ENCODE measurements at places on chromosomes 4 and X. TPM values are rescaled to one million over a fixed set of nuclear protein-coding genes. Genes with fewer than 3 reads are reported as not detected.

DNA sequence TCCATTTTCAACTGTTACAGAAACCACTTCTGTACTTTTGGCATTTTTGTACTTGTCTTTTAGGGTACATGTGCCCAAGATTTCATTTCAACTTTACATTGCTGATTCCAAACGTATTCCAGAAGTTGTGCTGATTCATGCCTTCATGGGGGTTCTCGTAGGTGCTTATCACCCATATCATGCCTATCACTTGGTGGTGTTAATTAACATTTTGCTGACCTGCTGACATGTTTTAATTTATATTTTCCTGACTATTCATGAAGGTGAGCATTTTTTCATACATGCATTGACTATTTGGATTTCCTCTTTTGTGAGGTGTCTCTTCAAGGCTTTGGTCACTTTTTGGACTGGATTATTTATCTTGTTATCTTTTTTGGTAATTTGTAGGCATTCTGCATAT lies 64.1 kb downstream of the CC2D2A start:
- DNase-seq: no peak

DNA sequence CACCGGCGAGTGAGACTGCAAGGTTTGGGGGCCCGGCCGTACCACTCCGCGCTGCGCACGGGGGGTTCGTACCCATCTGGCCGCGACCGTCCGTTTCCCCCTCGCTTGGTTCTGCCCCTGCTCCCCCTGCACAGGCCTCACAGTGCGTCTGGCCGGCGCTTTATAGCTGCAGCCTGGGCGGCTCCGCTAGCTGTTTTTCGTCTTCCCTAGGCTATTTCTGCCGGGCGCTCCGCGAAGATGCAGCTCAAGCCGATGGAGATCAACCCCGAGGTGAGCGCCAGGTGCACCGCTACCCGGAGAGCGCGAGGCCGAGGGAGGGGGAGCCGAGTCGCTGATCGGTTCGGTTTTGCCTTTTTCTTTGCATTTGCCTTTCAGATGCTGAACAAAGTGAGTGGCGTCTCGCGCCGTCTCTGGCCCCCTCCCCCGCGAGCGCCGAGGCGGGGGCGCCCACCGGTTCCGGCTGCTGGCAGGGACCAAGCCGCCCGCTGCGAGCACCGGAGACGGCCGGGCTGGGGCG lies at the start of gene UCHL1:
TSS of gene UCHL1 (plus strand) at position 189 of the 517 bp plus-strand sequence. CDS start at position 238, 49 bp downstream.
- DNase-seq: peak; percentile 25

GRCh38 chr4:98510340-98510739 lies 148.1 kb downstream of the TSPAN5 start:
- no peak for DNase-seq

DNA sequence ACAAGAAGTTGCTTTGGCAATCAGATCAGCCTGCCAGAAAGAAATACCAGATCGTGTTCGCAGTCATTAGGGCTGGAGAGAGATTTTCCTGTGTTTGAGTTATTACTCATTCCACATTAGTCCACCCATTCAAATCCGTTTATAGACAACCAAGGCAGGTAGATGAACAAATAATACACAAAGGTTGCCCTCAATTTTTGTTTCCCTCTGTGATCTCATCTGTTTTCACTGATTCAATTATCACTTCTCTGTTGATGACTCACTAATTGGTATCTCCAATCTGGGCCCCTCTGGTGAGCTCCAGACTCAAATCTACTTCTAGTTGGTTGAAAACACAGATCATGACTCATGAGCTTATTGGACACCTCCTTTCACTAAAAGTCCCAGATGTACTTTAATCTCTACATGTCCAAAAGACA lies 54.5 kb downstream of the CHM start:
- DNase-seq: no peak

DNA sequence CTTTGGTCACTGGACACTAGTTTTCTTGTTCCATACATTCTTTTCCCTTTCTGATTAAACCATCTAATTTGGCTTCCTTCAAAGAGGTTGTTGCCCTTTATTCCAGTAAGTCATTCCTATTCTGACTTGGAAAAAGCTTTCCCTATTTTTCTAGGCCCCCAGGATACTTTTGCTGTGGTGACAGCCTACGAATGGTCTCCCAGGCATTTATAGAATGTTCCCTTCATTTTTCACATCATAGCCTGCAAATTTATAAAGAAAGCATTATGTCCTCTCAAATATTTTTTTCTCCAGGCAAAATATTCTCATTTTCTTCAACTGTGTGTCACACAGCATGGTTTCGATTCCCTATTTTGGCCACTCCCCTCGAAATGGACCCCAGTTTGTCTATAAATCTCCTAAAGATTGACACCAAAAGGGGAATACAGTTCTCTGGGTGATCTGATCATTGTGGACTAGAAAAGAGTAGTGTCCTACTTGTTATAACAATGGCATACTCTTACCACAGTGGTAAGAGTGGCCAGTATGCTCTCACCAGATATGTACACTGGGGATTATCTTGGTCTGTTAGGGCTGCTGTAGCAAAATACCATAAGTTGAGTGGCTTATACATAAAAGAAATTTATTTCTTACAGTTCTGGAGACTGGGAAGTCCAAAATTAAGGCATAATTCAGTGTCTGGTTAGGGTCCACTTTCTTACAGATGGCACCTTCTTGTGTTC lies 41.5 kb upstream of the BMP2K start:
- DNase-seq: peak; percentile 57

DNA sequence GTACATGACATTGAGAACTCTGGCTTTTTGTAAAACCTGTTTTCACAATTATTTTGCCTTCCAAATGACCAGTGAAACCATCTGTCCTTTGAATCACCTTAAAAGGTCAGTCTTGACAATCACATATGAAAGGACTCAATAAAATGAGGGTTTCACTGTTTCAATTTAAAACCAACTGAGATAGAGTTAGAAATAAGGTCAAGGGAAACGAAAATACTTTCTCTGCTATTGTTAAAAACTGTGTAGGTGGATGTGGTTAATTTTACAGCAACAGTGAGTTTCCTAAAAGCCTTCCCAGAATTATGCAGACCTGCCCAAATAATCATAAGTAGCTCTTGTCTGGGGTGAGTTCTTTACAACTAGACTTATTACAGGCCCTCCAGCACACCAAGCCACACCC lies 839.9 kb downstream of the RAB28 start:
- DNase-seq: no peak

- DNase-seq: peak; percentile 85
Observed at GRCh38 chr4:85747882-85748491, 273.0 kb downstream of the ARHGAP24 start.

DNA sequence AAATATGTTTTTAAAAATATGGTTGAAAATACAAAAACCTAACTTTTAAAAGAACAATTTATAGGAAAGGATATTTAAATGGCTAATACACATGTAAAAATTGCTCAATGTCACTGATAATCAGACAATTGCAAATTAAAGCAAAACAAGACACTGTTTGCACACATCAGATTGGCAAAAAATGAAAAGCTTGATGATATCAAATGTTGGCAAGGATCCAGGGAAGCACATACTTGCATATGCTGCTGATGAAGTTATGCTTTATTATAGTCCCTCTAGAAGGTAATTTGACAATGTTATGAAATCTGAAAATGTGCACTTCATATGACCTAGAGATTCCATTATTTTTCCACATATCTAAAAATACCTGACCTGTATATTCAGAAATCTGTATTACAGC lies 45.7 kb upstream of the EPGN start:
- DNase-seq: no peak

DNA sequence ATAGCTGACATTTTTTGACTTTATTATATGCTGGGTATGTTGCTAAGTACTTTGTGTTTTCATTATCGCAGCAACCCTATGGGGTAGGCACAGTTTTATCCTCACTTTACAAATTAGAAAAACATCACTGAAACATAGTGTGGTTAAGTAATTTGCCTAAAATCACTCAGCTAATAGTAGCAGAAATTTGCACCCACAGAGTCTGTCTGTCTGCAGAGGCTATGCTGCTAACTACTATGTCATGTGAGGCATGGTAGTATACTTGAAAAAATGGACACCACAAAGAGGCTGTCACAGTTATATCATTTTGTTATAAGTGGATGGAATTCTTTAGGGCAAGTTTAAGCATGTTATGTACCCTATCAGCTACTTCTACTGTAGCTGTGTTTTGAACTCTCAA lies 69.0 kb downstream of the STAG2 start:
- DNase-seq: no peak

DNA sequence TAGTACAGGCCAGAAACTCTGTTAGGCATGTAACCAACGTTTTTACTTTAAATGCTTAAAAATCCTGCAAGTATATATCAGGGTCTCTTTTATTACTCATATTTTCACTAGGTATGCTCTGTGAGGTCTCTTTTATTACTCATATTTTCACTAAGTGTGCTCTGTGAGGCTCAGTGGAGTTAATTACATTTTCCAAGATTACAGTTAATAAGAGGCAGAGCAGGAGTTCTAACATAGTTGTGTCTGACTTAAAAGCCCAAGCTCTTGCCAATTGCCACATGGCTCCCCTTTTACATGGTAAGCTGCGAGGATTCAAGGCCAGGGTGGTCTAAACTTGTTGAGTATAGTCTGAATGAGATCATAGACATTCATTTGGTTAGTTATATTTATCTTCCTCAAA lies 81.0 kb upstream of the ARMCX2 start:
- no peak for DNase-seq

DNA sequence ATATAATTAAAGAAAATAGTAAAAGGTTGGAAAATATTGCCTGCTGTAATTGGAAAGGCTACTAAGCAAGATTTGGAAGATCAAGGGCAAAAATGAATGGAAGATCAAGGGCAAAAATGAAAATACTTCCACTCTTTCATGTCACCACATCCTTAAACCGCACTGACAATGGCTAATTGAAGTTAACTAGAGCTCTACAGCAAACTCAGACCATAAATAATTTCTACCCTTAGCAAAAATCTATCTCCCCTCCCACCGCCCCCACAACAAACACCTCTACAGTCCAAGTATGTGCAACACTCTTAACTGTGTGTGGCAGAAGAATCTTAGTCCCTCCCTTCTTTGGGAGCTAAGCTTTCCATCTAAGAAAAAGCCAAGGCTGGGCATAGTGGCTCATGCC lies 27.1 kb downstream of the ATP11C start:
- DNase-seq: no peak

GRCh38 chr4:8708401-8709021 lies 115.9 kb downstream of the CPZ start:
- no peak for DNase-seq

DNA sequence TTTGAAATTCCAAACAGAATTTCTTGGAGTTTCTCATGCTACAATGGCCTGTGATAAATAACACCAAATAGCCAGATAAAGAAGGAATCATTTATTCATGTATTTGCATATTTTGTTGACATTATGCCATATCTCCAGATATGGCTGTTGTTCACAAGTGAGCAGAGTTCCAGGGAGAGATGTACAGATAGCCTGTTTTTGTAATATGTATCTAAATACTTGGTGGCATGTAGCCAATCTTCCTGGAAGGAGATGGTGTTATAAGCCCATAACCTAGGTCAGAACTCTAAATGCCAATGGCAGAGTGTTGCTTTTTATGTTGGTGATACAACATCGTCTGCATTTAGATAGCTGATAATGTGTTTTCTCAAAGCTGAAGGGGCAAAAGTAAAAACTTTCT lies 292.2 kb downstream of the FBXO8 start:
- DNase-seq: no peak

DNA sequence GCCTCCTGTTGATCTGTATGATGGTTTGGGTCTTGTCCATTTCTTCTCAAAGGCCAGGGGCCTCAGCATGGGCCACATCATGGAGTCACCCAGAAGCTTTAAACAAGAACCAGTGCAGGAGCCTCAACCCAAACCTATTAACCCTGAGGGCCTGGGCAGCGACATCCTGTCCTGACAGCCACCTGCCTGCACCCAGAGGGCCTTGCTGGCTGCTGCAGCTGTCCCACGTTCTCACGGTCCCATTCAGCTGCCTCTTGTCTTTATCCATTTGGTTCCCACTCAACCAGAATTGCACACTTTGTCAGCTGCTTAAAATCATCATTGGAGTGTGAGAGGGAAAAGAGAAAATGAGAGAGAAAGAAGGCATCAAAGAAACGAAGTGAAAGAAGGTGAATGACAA lies 21.6 kb downstream of the C4orf50 start:
- DNase-seq: no peak

DNA sequence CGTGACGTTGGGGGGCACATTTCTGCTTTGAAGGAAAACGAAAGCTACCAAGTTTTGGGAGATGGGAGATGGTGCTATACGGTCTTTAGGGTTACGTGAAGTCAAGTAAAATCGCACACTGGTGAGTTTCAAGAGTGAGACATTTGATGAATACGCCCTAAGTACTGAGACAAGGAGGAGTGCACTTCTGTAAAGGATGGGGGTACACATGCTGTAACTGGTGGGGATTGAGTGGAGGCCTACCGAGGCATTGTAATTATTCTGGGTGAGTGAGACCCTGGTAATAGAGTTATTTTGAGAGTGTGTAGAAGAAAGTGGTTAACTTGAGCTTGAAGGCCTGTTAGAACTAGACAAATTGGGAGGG lies 536 bp downstream of the SH3BGRL start:
- DNase-seq: peak; percentile 48

- peak; percentile 66 for DNase-seq
Observed at GRCh38 chr4:80989921-80990544, 40.5 kb upstream of the BMP3 start.

- DNase-seq: peak; percentile 52
Observed at GRCh38 chrX:153596981-153597750, 1.8 kb downstream of the CCNQ start.

GRCh38 chr4:183106839-183107238 lies 7.8 kb downstream of the WWC2 start:
- DNase-seq: no peak

- no peak for DNase-seq
Observed at GRCh38 chr4:164933244-164933643, 44.2 kb downstream of the TRIM61 start.

- DNase-seq: no peak
Observed at GRCh38 chr4:87012265-87012953, 77.6 kb downstream of the AFF1 start.

PABPC1L2A gene
- total RNA-seq: not detected

GAGE12F gene
- not detected for total RNA-seq

ZNF280C gene
- 7.0 TPM for total RNA-seq

ATOH1 gene
- total RNA-seq: not detected

DIPK2B gene
- not detected for total RNA-seq

TRPC3 gene
- total RNA-seq: not detected

EXOC1 gene
- total RNA-seq: 46.7 TPM
